ENCODE measurements at places on chromosomes 5 and 9. TPM values are rescaled to one million over a fixed set of nuclear protein-coding genes. Genes with fewer than 3 reads are reported as not detected.

TMEM215 gene
- total RNA-seq, result not detected

SPATA31D4 gene
- total RNA-seq, result not detected

CCDC183 gene
- total RNA-seq, result 4.0 TPM

DPH7 gene
- 29.3 TPM for total RNA-seq

GPR151 gene
- not detected for total RNA-seq

SPATA31E1 gene
- total RNA-seq, result not detected

MLANA gene
- total RNA-seq, result not detected

ALDH1A1 gene
- total RNA-seq, result 84.1 TPM

IFNB1 gene
- total RNA-seq, result not detected

MSX2 gene
- 0.66 TPM for total RNA-seq

PGM5 gene
- total RNA-seq, result 535 TPM

NXNL2 gene
- not detected for total RNA-seq

ADCY2 gene
- 2.2 TPM for total RNA-seq

SPINK6 gene
- not detected for total RNA-seq

FSTL4 gene
- total RNA-seq, result 0.29 TPM
